ENCODE measurements at places on chromosomes 11 and 22. TPM values are rescaled to one million over a fixed set of nuclear protein-coding genes. Genes with fewer than 3 reads are reported as not detected.

BEST1 gene
- polyA plus RNA-seq = 1.4 TPM

OR10D3 gene
- polyA plus RNA-seq = not detected

MMP11 gene
- 1.2 TPM for polyA plus RNA-seq

TEF gene
- 17.5 TPM for polyA plus RNA-seq

OVOL1 gene
- 0.07 TPM for polyA plus RNA-seq
